Airway epithelial cell (primary cell): ENCODE measurements at places on chromosomes 2 and 18. TPM values are rescaled to one million over a fixed set of nuclear protein-coding genes. Genes with fewer than 3 reads are reported as not detected.

Gene NT5DC4
- not detected in 2 replicates for total RNA-seq

Gene PARD3B
- 0.46 and 1.6 TPM in 2 replicates for total RNA-seq

Gene REG3A
- not detected in 2 replicates for total RNA-seq

Gene REG1B
- not detected in 2 replicates for total RNA-seq

Gene ACADL
- total RNA-seq, result 0.28 TPM in 1 of 2 replicates, not detected in the other

Gene SCTR
- total RNA-seq, result not detected in 2 replicates

Gene PLA2R1
- total RNA-seq, result 2.1 and 3.0 TPM in 2 replicates

Gene NYAP2
- total RNA-seq, result not detected in 2 replicates

Gene CNPPD1
- total RNA-seq, result 42.9 and 50.6 TPM in 2 replicates

Gene WDPCP
- total RNA-seq, result 2.5 and 5.3 TPM in 2 replicates

Gene EPB41L3
- 1.6 and 5.8 TPM in 2 replicates for total RNA-seq

Gene SERPINB11
- total RNA-seq, result 0.05 and 0.35 TPM in 2 replicates

Gene RUFY4
- total RNA-seq, result not detected in 2 replicates

Gene ITGA4
- 1.6 and 3.6 TPM in 2 replicates for total RNA-seq

Gene GNLY
- not detected in 2 replicates for total RNA-seq

Gene TFPI
- total RNA-seq, result 3.1 and 4.4 TPM in 2 replicates

Gene TUBB8B
- total RNA-seq, result not detected in 2 replicates

Gene TUBA3E
- not detected in 2 replicates for total RNA-seq

Gene CNGA3
- not detected in 2 replicates for total RNA-seq

Gene GALR1
- total RNA-seq, result not detected in 2 replicates

Gene CMPK2
- not detected in 2 replicates for total RNA-seq

Gene APOB
- total RNA-seq, result not detected in 2 replicates

Gene CDK15
- 0.46 TPM in 1 of 2 replicates, not detected in the other for total RNA-seq

Gene IL37
- total RNA-seq, result not detected in 2 replicates

Gene ST6GAL2
- 0.23 TPM in 1 of 2 replicates, not detected in the other for total RNA-seq

Gene LOXL3
- total RNA-seq, result 0.33 and 0.56 TPM in 2 replicates

Gene HNMT
- total RNA-seq, result 8.4 and 9.0 TPM in 2 replicates

Gene ENOSF1
- total RNA-seq, result 19.8 and 22.8 TPM in 2 replicates

Gene UGT1A8
- total RNA-seq, result 0.37 and 0.56 TPM in 2 replicates

Gene VWA3B
- not detected in 2 replicates for total RNA-seq

Gene DGKD
- 6.8 and 7.3 TPM in 2 replicates for total RNA-seq

Gene LRRC30
- not detected in 2 replicates for total RNA-seq

Gene RPRM
- not detected in 2 replicates for total RNA-seq

Gene SNTG2
- not detected in 2 replicates for total RNA-seq

Gene SERPINB10
- 0.23 and 0.28 TPM in 2 replicates for total RNA-seq

Gene CAPN14
- 2.9 and 4.0 TPM in 2 replicates for total RNA-seq

Gene SKA1
- 6.5 and 12.6 TPM in 2 replicates for total RNA-seq
